RKO (cell line): ENCODE measurements at places on chromosomes 7 and 10.

GRCh38 chr7:158034571-158034970 is 553.1 kb downstream of the PTPRN2 start:
- DNase-seq: no peak

- DNase-seq: no peak
Measured at GRCh38 chr10:67771200-67771599, 66.8 kb downstream of the DNAJC12 start.

DNA sequence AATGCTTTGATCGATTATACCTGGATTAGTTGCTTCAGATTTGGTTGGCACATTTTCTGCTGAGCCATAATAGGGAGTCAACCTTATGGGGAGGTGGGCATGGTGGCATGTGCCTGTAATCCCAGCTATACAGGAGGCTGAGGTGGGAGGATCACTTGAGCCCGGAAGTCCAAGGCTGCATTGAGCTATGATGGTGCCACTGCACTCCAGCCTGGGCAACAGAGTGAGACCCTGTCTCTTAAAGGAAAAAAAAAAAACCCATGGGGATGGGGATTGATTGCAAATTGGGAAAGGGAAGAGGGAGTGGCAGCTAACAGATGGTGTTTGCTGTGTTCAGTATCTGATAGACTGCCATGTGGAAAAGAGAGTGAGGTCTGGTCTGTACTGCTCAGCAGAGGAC is 11.1 kb downstream of the STK17A start:
- DNase-seq: no peak

- peak; percentile 54 for DNase-seq
Measured at GRCh38 chr7:142303650-142304049, 45.8 kb upstream of the PRSS58 start.

DNA sequence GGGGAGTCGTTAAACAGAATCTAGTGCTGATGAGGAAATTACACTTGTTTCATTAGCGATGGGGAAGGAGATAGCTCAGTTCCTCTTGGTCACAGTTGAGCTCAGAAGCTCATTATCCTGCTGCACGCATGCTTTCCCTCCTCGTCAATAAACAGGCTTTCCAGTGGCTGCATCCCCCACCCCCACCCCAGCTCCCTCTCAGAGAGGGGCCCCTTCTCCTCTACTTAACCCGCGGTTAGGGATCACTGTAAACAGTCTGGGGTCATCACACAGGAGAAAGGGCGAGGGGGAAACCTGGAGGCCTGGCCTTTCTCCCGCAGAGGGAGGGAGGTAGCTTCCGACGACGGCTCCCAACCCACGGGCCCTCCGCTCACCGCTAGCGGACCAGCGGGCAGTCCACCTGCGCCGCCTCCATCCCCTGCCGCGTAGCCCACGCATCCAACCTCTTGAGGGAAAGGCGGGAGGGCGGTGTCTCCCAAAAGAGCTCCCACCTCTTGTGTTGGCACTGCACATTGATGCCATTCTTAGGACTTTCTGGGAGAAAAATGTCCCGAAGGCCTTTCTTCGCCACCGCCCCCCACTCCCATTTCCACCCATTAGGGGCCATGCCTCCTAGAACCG is 80.8 kb downstream of the PAX2 start:
- DNase-seq: no peak

GRCh38 chr7:22329816-22330524 is 27.0 kb downstream of the RAPGEF5 start:
- DNase-seq: no peak

- no peak for DNase-seq
Measured at GRCh38 chr10:129027906-129028305, 439.1 kb upstream of the MGMT start.

DNA sequence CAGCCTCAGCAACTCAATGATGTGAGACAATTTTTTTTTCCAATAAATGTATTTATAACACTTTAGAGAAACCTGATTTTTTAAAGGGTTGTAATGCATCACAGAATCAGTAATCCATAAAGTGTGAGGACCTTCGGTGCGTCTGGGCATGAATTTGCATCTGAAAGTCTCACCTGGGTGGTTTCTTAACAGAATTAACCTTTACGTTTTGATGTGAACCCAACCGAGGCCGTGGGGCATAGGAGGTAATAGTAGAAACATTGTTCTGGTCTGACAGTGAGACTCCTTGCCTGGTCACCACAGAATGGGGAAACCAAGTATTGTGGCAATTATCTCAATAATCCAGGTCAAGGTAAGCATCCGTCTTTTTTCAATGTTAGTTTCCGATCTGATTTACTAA is 114.6 kb downstream of the PRKCQ start:
- no peak for DNase-seq
